GOT3 (cell line): ENCODE measurements at places on chromosomes 6 and 20.

- DNase-seq: no peak
Observed at GRCh38 chr6:54830216-54830615, 16.4 kb upstream of the FAM83B start.

DNA sequence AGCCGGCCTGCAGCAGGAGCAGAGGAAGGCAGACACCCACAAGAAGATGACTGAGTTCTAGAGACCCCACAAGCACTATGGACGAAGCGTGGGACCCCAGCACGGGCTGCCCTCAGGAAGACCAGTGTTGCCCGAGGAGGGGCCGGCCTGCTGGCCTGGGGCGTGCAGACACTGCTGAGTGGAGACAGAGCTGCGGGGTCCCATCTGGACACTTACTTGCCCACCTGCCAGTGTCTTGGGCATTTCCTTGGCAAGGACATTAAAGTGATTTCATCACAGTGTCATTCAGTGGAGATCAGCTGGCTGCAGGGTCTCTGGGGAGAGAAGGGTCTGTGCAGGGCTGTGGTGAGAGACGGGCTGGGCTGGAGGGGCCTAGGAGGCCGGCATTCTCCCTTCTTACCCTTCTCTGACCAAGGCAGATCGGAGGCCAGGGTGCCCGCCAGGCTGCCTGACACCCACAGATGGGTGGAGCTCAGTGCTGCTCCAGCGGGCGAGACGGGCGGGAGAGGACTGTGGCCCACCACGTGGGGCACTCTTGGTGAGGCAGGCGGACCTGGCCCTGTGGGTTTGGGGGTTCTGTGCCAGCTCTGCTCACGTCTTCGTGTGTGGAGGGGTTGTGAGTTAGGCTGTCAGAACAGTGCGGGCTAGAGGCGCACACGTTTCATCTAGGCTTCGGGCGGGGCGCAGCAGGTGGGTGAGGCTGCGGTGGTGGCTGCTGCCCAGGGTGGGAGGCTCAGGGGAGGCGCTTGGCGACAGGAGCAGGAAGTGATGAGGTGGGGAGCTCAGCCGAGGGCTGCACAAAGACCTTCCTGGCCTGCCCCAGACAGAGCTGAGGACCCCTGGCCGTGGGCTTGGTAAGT, at the start of gene LIME1:
Gene LIME1 (plus strand): TSS at position 806 of the 860 bp plus-strand sequence. CDS start 886 bp downstream, outside the sequence.
- DNase-seq: no peak

GRCh38 chr6:97100696-97101095, 176.2 kb downstream of the KLHL32 start:
- DNase-seq: no peak

GRCh38 chr20:3747471-3747870, 15.0 kb downstream of the HSPA12B start:
- no peak for DNase-seq

DNA sequence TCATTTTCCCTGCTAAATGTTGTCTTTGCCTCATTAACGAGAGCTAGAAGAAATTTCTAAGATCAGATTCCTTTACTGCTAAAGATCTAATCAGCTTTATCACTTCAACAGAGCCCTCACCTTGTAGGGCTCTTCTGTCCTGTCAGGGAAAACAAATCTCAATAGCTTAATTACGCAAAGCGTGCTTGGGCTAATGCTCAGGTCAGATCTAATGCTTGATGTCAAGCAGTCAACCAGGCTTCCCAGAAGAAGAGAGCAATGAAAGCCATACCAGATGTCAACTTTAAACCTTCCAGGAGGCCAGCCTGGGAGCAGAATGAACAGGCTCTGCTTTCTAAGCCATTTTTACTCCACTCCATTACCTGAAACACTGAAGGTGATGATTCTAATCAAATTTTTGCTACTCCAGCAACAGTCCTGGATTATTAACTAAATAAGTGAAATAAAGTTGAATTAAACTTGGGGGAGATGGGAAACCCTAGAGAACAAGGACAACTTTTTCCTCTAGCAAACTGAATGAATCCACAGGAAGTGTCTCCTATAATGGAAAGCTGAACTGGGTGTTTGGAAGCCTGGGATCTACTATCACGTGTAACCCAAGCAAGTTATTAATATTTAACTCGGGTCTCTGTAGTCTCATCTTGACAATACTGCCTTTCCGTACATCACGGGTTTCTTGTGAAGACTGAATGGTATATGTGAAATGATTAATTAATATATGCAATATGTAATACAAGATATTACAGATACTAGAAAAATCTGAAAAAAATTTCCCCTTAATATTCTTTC, 273.7 kb downstream of the PTPRK start:
- no peak for DNase-seq

DNA sequence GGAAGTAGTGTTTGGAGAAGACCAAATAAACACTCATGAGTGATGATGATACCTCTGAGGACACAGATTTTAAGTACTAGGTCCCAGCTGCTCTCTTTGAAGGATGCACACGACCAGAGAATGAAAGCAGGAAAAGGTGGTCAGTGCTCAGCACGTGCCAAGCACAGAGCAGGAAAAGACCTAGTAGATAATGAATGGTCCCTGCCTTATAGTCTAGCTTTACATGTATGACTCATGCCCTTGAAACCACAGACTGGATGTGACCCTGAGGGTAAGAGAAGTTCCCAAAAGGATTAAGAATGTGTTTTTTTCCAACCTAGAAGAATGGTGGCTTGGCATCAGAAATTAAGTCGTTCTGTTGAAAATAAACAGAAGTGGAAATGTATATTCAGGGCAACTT, 2.8 kb upstream of the MC3R start:
- DNase-seq: no peak

DNA sequence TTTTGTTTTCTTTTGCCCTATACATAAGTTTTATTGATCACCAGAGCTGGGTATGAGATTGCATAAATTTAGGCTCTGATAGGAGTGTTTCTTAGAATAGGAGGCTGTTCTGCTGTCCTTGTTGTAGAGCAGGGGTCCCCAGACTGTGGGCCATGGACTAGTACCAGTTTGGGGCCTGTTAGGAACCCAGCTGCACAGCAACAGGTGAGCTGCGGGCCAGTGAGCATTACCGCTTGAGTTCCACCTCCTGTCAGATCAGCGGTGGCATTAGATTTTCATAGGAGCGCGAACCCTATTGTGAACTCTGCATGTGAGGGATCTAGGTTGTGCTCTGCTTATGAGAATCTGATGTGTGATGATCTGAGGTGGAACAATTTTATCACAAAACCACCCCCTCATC, 26.2 kb downstream of the PHF3 start:
- no peak for DNase-seq

DNA sequence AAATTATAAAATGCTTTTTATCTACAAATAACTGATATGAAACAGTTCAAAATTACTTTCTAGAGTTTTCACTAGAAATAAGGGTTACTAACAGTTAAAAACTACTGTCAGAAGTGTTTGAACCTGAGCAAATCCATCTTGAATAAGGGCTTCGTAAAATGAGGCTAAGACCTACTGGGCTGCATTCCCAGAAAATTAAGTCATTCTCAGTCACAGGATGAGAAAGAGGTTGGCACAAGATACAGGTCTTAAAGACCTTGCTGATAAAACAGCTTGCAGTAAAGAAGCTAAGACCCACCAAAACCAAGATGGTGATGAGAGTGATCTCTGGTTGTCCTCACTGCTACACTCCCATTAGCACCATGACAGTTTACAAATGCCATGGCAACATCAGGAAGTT, 93.7 kb downstream of the PLG start:
- no peak for DNase-seq

GRCh38 chr6:35057449-35058357, 83.4 kb downstream of the TCP11 start:
- no peak for DNase-seq

DNA sequence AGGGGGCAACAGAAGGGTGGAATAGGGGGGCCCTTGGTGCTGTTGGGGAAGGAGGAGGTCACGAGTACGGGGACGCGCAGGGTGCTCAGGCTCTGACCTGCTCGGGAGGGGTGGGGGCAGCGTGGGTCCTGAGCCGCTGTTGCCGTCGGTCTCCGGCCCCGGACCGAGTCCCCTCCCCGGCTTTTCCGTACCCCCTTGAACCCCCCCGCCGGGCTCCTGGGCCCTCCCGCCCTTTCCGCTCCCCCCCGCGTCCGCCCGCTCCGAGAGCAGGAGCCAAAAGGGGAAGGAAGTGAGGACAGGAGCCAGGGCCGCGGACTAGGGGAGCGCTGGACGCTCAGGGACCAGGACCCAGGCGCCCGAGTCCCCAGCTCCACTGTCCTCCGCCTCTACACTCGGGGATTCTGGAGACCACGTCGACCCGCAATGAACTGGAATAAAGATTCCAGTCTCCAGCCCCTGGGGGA, at the start of gene RGL2:
Gene RGL2 (minus strand): TSS at position 170 of the 464 bp plus-strand sequence. CDS start 332 bp downstream, outside the sequence.
- DNase-seq: peak; percentile 67

DNA sequence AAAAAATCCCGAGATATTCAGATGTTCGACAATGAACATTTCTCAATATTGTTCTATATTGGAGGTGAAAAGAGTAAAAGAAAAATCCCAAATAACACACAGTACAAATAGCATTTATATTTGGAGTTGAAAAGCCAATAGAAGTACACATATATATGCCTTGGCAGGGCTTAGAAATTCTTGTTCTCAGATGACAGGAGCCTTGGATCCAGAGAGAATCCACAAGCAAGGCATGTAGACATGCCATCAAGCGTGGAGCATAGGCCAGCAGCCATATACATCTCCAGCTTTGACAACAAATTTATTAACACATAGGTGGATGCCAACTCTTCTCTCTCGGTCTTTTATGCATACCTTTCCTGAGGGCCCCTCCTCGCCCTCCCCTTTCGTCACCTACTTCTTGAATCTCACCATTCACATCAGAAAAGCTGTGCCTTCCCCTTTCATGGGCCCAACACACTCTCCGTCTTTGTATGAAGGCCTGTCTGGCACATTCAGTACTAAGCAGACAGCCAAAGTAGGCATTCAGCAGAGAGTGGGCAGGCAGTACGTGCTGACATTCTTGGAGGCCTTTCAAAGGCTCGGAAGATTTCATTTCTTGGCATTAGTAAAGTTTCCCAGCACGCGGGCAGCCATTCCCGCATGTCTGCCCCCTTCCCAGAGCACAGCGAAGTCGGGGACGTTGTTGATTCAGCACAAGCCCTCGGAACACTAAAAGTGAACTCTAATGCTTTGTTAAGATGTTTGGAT, 18.2 kb downstream of the NEDD9 start:
- no peak for DNase-seq

GRCh38 chr20:19404826-19405225, 192.4 kb downstream of the SLC24A3 start:
- DNase-seq: no peak

GRCh38 chr6:148559848-148560433, 186.9 kb upstream of the UST start:
- peak; percentile 5 for DNase-seq

- DNase-seq: no peak
Observed at GRCh38 chr20:4885877-4886276, 115.4 kb downstream of the SLC23A2 start.

- peak; percentile 26 for DNase-seq
Observed at GRCh38 chr20:5041433-5041832, 40.1 kb upstream of the SLC23A2 start.

DNA sequence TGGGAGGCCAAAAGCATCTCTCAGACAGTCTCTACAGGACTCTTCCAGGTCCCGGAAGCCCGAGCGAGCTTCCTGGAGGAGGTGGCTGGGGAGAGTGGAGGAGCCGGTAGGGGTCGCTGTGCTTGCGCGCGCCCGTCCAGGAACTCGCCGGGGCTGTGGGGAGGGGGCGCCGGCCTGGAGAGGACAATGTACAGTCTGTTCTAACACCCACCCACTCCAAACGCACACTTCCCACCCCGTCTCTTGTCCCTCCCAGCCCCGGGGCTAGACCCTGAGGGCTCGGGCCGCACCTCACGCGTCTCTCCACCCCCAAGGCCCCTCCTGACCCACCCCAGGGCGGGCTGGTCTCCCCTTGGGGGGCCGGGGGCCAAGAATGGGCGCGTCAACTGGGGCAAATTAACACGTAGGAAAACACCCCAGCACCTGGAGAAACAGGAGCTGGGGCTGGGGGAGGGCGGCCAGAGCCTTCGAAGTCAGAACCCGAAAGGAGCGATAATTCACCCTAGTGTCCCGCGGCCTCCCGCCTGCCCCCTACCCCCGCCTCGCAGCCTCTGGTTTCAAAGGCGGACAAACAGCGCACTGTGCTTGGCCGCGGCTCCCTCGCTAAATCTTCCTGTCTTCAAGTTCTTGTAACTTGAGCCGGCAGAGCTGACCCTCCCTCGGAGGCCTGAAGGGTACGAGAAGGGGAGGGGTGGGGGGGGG, 103.2 kb upstream of the FOXP4 start:
- no peak for DNase-seq

GRCh38 chr20:62437927-62438326, 10.6 kb upstream of the RBBP8NL start:
- DNase-seq: no peak

DNA sequence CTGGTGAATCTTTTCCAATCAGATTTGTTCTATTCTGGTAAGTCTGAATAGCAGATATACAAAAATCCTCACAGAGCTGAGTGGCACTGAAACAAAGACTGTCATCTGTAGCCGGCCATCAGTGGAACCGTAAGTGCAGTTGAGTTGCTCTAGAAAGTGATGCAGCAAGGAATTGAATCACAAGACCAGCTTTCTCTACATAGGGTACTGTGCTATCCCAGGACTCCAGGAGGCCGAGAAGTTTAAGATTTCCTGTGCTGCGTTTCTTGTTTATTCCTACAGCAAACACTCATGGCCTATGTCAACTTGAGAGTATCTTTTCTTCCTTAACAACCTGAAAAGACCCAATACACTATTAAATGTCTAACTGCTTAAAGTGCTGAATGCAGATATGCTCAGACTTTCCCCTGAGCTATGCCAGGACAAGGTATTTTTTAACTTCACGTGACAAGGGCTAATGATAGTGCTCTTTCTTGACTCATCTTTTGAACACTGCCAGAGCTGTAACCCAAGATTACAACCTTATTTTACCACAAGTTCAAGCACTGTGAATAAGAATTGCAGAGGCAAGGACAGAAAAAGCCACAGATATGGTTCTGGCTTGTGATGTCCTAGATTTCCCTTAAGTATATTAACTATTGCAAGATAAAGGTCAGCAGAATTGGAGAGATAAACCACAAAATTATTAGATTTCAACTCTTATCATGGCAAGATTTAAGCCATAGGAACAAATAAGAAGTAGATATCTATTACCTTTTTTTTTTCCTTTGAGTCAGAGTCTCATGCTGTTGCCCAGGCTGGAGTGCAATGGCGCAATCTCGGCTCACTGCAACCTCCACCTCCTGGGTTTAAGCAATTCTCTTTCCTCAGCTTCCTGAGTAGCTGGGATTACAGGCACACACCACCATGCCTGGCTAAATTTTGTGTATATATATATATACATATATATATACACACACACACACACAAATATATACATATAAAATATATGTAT, 71.6 kb downstream of the GJA1 start:
- no peak for DNase-seq

DNA sequence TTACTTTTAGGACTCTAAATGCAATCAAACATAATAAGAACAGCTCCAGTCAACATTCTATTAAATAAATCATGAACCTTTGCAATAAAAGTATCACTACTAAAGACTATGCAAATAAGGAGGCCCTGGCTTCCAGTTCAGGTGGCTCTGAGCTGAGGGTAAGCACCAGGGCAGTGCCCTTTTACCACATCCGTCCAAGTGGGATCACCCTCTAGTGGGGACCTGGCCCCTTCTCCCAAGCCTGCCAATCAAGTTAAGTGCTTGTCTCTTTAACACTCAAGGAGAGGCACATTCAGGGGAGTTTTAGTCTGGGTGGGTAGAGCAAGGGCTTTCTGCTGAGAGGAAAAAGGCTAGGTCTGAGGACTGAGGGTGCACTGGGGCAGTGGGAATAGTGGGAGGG, 161.4 kb downstream of the TMEM200A start:
- DNase-seq: no peak

GRCh38 chr6:3163248-3163594, 5.9 kb upstream of the TUBB2A start:
- no peak for DNase-seq

- DNase-seq: no peak
Observed at GRCh38 chr6:89475101-89475500, 42.1 kb downstream of the ANKRD6 start.

GRCh38 chr6:54282186-54282585, 26.1 kb upstream of the TINAG start:
- DNase-seq: no peak
